ENCODE measurements at places on chromosomes 5 and 9. TPM values are rescaled to one million over a fixed set of nuclear protein-coding genes. Genes with fewer than 3 reads are reported as not detected.

GRCh38 chr5:132504746-132505145 lies 14.2 kb upstream of the IRF1 start:
- no peak overlapping the region for H3K4me3 ChIP-seq
- no peaks in the 10 kb centered on the region for H3K4me1 ChIP-seq
- DNase-seq: no peak
- no peaks in the 10 kb centered on the region for H3K27me3 ChIP-seq
- H3K27ac ChIP-seq: no peak overlapping the region

- no peak overlapping the region for H3K27ac ChIP-seq
- H3K27me3 ChIP-seq: no peaks in the 10 kb centered on the region
- no peaks in the 10 kb centered on the region for H3K36me3 ChIP-seq
- DNase-seq: no peak
- H3K4me1 ChIP-seq: no peaks in the 10 kb centered on the region
- H3K4me3 ChIP-seq: no peak overlapping the region
These were observed 694.5 kb downstream of the TLE1 start for GRCh38 chr9:80994892-80995291.

GRCh38 chr9:70472268-70473249 lies 58.1 kb upstream of the KLF9 start:
- H3K4me3 ChIP-seq: no peak overlapping the region
- DNase-seq: no peak
- H3K27me3 ChIP-seq: no peaks in the 10 kb centered on the region
- no peaks in the 10 kb centered on the region for H3K4me1 ChIP-seq
- no peak overlapping the region for H3K27ac ChIP-seq
- H3K36me3 ChIP-seq: no peaks in the 10 kb centered on the region

IL5 gene
- polyA plus RNA-seq: not detected

SPAAR gene
- 0.82 TPM for polyA plus RNA-seq

CDHR2 gene
- 0.08 TPM for polyA plus RNA-seq

GKAP1 gene
- 8.2 TPM for polyA plus RNA-seq

DNAJC21 gene
- 49.2 TPM for polyA plus RNA-seq
